ENCODE measurements at places on chromosomes 7 and 10.

DNA sequence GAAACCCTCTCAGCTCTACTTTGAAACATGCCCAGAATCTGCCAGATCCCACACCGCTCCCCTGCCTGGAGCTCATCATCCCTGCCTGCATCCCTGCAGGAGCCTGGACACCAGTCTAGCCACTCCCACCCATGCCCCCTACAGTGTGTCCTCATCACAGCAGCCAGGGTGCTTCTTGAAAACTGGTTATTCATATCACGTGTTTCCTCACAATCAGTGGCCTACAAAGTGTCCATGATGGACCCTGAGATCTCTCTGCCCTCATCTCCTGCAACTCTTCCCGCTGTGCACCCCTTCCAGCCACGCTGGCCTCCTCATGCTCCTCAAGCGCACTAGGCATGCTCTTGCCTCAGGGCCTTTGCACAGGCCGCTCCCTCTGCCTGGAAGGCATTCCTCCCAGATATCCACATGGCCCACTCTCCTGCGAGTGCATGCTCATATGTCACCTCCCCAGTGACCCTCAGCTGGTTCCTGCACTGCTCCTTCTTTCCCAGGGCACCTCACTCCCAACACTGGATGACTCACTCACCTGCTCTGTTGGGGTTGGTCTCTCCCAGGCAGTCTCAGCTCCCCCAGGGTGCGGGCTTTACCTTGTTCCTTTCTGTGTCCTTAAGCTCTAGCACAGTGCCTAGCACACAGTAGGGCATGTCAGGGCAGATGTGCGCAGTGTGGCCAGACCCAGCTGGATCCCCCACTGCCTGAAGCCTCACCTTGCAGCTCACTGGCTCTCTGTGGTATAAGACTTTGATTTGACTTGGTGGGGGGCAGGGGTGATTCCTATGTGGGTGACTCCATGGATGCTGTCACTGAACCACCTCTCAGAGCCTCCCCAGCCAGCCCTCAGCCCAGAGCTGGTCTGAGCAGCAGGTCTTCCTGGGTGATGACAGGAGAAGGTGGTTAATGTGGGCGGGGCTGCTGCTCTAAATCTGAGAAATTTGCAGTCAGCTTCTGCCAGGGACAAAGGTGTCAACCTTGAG, 37.3 kb downstream of the CDH23 start:
- no peak for DNase-seq

DNA sequence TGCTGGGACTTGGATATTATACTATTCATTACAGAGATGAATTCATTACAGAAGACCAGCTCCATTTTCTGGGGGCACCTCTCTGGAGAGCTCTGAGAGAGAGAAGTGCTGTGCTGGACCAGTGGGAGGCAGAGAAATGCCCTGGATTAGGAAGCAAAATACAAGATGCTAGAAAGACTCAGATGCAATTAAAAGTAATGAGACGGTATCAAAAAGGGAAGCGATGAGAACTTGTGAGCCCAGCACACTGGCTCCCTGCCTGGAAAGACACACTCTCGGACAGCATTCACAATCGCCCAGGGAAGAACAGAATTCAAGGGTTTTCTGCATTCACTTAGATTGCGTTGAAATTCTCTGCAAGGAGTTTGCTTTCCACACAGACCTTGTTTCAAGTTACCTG, 3.5 kb upstream of the FRAT2 start:
- DNase-seq = no peak

GRCh38 chr10:35426657-35427056, 90.3 kb downstream of the CCNY start:
- DNase-seq = no peak

- no peak for DNase-seq
Observed at GRCh38 chr10:3900391-3900790, 115.4 kb upstream of the KLF6 start.

GRCh38 chr10:83310688-83311087, 828.6 kb upstream of the GHITM start:
- DNase-seq = no peak

DNA sequence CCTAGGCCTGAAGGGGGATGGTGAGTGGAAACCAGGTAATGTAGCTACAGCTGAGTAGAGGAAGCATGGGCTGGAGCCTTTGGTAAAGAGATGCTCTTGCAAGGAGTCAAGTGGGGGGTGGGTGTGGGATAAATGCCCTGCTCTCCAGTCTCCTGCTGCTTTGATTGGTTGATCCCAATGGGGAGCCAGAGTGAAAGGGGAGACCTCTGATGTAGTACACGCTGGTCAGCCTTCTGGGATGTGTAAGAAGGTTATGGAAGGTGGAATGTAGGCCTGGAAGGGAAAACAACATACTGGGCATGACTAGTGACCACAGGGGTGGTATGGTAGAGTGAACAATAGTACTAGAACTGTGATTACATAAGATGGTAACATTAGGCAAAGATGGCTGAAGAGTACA, 44.3 kb downstream of the TET1 start:
- no peak for DNase-seq

GRCh38 chr7:105298439-105298894, 90.3 kb downstream of the SRPK2 start:
- DNase-seq = no peak

GRCh38 chr10:130360826-130361311, 224.7 kb downstream of the GLRX3 start:
- DNase-seq = no peak

Data from NB4 (cell line).